T-cell (primary cell): ENCODE measurements at places on chromosomes 3 and 15.

DNA sequence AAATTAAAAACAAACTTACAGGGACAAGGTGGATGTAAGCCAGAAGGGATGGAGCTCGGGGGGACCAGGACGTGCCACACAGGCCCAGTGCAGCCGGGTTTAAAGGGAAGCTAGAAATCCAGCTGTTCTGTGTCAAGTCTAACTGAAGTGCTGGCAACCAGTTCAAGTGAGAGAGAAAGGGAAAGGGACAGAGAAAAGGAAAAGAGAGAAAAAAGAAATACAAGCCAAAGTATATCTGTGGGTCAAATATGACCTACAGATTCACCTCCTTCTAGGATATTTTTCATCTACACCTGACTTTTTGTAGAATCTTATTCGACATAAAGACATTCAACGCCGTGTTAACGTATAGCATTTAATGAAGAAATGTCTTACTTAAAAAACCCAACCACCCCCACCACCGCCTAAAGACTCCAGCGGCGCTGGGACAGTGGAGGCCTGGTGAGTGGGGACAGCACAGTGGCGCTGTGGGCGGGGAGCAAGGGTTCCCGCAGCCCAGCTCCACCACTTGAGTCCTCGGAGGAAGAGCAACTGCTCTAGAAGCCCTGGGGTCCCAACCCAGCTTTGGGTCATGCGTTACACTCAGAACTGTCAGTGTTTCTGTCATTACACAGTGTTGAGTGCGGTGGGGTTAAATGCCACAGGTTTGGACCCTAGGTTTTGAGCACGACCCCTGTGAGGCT is 62.3 kb downstream of the CHSY1 start:
- no peak for DNase-seq

- no peak for DNase-seq
Observed at GRCh38 chr3:52781741-52782140, 4.3 kb downstream of the ITIH1 start.

GRCh38 chr3:148075771-148076716 is 621.7 kb upstream of the AGTR1 start:
- no peak for DNase-seq

DNA sequence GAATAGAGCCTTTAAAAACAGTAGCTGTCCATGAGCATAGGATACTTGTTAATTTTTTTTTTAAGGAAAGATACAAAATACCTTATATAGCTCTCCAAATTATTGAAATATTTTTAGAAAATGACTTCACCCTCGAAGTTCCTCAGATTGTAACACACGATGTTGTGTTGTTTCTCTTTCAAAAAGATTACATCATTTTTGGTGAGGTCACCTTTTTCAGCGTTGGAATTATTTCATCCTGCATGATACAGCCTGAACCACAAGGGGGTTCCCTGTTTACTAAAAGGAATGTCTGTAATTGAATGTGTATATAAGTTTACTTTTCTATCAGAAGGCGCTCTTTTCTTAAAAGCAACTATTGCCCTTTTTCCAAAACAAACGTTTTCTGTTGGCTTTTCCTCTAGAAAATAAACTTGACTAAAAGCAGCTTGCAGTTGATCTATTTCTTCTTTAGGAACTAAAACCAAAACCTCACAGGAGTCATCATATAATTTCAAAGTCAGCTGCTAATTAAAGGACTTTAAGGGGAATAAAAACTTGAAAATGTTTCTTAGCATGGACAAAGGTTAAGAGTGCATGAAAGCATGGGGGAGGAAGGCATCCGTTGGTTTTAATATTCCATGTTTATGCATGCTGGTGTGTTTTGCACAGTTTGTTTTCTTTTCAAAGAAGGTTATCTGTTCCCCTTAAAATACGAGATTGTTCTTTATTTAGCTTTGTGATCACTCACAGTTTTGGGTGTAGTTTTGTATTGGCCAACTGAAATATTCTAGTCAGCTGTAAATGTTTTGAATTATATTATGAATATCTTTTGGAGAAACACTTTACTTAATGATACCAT is 29.4 kb downstream of the LYSMD4 start:
- DNase-seq: no peak

GRCh38 chr3:133797396-133798105 is 8.1 kb upstream of the SRPRB start:
- DNase-seq: no peak

DNA sequence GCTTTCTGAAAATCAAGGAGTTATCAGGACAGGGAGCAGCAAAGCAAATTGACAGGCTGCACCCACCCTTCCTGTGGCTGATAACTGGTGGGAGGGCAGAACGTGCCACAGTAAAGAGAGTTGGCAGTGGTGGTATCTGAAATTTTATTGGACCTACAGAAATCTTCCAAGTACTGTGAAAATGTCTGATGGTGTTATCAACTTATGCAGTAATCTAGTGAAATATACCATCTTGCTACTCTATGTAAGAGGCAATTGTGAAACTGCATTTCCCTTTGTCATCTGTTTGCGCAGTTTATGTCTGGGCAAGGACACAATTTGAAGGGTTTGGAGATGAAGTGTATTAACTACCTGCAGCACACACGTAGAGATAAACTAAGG is 1.5 kb downstream of the PLCL2 start:
- no peak for DNase-seq

DNA sequence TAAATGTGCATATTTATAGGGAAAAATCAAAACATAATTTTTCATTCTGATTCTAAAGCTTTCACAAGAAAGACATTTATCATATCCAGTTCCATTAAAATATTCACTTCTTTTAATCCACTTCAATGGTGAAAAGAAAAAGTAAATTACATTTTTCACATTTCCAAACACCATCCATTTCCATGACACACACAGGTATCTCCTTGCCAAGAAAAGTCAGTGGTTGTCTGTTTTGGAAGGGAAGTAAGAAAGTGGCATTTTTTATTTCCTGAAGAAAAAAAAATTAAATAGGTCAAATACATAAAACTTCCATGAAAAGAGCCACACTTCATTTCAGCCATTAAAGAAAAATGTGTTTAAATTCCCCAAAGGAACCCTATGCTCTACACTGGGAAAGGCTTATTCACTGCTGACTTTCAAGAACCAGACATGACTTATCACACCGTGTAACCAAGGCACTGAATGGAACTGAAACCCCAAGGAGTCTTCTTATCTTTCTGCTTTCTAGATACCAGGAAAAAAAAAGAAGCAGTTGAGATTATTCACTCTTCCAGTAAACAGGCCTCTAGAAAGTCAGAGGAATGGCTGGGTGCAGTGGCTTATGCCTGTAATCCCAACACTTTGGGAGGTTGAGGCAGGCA is 44.5 kb downstream of the OSBPL10 start:
- no peak for DNase-seq

DNA sequence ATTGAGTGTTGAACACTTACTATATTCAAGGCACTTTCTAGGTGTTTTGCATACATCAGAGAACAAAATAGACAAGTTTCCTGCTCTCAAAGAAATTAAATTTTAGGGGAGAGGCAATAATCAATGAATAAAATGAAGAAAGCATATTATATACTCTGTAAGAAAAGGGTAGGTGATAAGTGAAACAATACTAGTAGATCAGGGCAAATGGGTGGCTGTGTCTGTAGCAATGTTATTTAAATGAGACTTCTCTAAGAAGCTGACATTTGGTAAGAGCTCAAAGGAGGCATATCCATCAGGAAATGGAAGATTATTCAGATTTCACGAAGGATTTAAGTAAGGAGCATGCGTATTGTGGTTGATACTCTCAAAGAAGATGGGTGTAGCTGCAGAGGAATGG is 1291.6 kb downstream of the NSUN3 start:
- no peak for DNase-seq

DNA sequence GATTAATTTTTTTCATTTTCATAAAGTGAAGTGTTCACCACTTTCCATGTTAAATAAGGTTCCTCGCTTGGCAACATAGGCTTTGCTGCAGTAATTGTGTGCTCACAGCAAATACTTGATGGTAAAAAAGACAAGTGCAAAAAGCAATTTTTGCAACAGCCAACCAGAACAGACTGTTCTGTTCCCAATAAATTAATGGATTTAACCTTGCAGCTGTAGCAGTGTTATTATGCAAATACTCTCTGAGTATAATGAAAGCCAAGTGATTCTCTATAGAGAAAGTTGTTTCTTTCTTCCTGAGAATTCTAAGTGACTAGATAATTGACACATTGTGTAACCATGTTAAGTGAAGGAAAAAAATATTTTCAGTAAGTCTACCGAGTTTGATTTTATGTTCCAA is 183.7 kb upstream of the NAALADL2 start:
- no peak for DNase-seq

- no peak for DNase-seq
Observed at GRCh38 chr3:30248423-30248822, 358.0 kb upstream of the TGFBR2 start.

DNA sequence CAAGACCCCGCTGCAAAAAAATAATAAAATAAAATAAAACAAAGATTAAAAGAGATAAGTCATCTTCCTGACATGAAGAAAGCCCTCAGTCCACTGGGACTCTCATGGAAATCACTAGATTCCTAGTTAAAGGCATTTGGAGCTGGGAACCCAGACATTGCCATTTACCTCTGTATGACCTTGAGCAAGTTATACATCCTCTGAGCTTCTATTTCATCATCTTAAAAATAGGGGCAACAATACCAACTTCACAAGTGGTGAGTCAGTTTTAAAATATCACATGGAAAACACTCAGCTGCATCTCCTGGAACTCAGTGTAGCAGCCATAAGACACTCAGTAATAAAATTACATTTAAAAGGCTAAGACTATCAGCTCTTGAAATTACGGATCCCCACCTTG is 334.8 kb downstream of the ERC2 start:
- DNase-seq: no peak

GRCh38 chr3:3356846-3357245 is 177.4 kb upstream of the CRBN start:
- no peak for DNase-seq

GRCh38 chr15:83984601-83985000 is 251.0 kb upstream of the GOLGA6L4 start:
- no peak for DNase-seq

DNA sequence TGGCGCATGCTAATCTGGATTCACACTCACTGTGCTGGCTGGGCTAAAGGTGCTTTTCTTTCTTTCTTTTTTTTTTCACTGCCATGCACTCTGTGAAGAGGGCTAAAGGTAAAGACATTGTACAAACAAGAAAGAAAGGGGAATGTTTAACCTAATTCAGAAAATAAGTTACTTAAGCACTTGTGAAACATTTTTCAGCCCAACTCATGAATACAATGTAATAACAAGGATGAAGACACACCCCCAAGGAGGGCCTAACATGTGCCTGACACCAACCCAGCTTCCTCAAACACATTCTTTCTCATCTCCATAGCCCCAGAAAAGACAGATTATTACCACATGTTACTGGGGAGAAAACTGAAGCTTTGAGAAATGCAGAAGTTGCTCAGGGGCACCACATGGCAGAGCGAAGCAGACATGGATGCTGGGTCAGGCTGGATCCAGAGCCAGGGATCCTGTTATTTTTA is 5.7 kb downstream of the STIMATE start:
- DNase-seq: no peak

- DNase-seq: no peak
Observed at GRCh38 chr3:22141769-22142168, 390.8 kb upstream of the ZNF385D start.

GRCh38 chr3:119063471-119063870 is 28.8 kb upstream of the IGSF11 start:
- DNase-seq: no peak

- DNase-seq: peak; percentile 44
Observed at GRCh38 chr3:101803173-101803782, 24.3 kb downstream of the NXPE3 start.

- no peak for DNase-seq
Observed at GRCh38 chr3:36792342-36792741, 28.0 kb upstream of the DCLK3 start.

GRCh38 chr3:8538223-8538622 is 36.6 kb downstream of the LMCD1 start:
- no peak for DNase-seq

GRCh38 chr15:34693053-34693744 is 61.6 kb downstream of the GJD2 start:
- DNase-seq: no peak
